Stimulated activated CD4-positive, alpha-beta T cell treated with anti-CD3 and anti-CD28 coated beads, Interleukin-1b, Interleukin-23, amount 100 ng/mL, for 4 hours (primary cell): ENCODE measurements at places on chromosomes 12 and 14.

DNA sequence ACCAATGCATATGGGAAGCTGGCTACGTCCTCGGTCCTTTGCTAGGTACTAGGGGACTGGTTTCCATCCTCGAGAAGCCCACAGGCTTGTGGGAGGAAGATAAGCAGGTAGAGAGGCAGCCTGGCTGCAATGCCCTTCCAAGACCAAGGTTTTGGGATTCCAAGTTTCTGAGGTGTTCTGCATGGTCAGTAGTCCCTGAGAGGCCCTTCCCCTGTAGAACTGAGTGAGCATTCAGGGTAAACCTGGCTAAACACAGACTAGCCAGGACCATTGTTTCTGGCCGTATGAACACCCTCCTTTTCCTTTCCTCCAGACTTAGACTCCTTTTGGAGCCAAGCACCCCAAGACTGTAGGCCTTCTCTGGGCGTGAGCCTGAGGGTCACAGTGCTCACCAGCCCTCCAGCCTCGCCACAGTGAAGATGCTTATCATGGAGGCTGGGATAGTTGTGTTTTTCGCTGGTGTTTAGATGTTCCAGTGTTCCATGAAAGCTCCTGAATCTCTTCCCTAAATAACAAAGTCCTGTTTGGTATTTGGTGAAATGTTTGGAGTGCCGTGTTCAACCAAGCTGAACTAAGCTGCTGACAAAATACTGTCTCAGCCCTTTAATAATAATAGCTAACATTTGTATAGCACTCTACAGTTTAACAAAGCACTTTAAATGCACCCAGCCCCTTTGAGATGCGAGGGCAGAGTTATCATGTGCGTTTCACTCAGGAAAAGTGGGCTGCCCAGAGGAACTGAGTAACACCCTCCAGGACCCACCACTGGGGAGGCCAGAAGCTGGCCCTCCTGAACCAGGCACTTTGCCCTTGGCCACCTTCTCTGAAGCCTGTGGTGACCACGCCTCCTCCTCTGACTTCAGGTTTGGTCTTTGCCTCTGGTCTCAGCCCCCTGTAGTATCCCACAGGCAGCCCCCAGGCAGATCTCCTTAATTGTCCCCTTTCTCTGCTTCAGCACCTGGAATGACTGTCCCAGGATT, 284.5 kb downstream of the CACNA1C start:
- DNase-seq, result no peak

DNA sequence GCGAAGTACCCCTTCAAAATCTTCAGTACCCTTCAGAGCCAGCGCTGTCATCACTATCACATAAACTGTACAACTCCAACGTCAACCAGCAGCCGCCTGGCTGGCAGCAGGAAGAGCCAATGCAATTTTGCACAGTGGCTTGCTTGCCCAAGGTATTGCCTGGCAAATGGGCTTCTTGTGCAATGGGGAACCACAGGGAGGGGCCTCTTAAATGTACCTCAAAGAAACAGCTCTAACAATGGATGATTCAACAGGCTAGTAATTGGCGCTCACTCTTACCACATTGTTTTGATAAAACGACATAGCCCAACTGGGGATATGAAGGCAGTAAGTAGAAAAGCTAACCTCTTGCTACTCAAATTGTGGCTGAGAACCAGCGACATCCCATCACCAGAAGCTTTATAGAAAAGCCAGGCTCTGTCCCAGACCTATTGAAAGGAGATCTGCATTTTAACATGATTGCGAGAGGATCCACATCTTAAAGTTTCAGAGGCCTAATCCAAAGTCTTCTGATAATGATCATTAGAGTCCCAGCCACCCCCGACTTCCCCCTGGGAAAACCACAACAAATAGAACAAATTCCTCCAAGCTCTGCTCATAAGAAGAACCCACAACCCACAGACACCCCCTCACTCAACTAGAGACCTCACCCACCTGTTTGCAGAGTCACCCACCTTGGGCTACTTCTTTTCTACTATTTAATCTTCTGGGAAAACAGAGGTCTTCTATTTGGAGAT, 125.3 kb upstream of the HIF1A start:
- no peak for DNase-seq

- no peak for DNase-seq
Observed at GRCh38 chr12:101929365-101930041, 52.1 kb downstream of the DRAM1 start.

DNA sequence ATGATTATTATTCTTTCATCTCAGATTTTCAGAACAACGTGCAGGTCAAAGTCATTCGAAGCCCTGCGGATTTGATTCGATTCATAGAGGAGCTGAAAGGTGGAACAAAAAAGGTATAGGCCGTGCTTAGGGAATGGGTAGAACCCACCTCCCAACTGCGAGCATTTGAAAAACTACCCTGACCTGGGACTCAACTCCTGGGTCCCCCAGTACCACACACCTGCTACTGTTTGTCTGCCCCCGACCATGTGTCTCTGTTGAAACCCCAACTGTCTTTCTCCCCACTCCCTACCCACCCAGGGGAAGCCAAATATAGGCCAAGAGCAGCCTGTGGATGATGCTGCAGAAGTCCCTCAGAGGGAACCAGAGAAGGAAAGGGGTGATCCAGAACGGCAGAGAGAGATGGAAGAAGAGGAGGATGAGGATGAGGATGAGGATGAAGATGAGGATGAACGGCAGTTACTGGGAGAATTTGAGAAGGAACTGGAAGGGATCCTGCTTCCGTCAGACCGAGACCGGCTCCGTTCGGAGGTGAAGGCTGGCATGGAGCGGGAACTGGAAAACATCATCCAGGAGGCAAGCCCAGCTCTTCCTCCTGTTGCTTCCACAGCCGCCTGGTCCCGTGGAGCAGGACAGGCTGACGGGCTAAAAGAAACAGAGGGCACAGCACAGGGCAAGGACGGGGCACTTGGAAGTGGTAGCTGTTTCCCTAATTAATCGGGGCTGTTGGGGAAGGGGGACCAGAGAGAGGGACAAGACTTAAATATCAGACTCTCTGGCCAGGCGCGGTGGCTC, 20.5 kb downstream of the AGAP2 start:
- DNase-seq, result no peak

DNA sequence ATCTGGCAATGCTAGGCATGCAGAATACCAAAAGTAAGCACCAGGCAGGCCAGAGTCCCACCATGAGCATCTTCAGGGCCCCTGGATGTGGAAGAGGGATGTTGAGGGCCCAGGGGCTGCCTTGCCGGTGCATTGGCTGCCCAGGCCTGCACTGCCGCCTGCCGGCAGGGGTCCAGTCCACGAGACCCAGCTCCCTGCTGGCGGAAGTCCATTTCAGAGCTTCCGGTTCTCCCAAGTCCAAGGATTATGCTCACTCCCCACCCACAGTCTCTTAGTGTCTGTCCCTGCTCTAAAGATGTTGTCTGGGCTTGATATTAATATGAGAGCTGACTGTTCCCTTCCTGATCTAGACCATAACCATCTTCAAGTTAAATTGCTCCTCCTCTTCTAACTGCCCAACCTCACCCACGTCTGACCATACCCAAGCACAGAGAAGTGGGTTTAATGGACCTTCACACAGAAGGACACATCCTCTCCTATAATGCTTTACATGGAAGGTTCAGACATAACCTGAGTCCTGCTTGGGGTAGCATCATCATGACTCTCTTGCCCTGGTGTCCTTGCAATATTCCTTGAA, 117.4 kb downstream of the DAD1 start:
- no peak for DNase-seq

GRCh38 chr14:93720076-93720815, 68.0 kb downstream of the PRIMA1 start:
- DNase-seq, result no peak

GRCh38 chr12:6230321-6231110, 30.3 kb downstream of the CD9 start:
- DNase-seq, result peak; percentile 26

DNA sequence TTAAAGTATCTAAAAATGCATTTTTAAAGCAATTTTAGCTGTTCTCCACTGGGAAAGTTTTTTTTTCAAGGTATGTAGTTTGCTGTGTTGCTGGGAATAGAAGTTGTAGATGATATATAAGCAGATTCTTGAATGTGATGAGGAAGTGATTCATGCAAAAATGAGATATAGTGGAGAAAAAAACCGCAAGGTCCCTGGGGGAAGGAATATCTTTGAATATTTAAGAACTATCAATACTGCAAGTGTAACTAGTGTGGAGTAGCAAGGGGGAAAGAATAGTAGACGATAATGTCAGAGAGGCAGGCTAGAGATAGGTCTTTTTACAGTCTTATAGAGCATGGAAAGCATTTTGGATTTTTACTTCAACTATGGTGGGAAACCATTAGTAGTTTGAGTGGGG, 42.5 kb downstream of the PTCSC3 start:
- DNase-seq, result no peak

- no peak for DNase-seq
Observed at GRCh38 chr14:102256716-102257115, 48.2 kb downstream of the MOK start.

GRCh38 chr14:56333359-56334292, 215.4 kb downstream of the PELI2 start:
- no peak for DNase-seq

DNA sequence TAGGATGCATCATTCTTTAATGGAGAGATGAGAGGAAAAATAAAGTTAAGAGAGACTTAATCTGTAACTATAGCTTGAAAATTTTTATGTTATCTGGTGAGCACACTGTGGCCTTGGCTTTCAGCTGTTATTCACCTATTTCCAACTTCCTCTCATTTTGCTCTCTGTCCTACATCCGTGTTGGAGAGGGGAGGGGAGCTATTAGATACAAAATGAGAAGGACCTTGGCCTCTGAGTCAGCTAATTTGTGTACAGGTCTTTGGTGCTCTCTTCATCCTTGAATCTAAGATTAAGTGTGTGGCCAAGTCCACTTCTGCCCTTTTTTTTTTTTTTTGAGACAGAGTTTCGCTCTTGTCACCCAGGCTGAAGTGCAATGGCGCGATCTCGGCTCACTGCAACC, 887 bp upstream of the APOBEC1 start:
- DNase-seq, result no peak

DNA sequence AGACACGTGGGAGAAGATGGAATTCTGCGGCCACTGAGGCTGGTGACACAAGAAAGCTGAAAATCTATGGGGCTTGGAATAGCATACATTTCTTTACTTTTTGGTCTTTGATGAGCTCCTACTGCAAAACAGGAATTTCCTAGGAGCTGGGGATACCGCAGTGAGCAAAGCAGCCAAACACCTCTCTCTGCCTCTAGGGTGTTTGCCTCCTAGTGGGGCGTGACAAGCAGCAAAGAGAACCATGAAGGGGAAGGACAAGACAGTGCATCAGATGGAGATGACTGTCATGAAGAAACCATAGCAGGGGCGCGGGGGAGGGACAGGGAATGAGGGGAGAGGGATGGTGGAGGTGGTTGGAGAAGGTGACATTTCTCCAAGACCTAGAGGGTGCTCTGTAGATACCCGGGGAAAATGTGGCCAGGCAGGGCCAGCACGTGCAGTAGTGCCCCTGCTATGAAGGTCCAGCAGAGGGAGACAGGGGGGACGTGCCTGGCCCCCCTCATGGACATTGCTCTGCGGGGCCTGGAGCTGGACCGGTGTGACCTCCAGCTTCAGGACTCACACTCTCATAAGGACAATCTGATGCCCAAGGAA, 58.6 kb downstream of the SERPINA3 start:
- no peak for DNase-seq

- no peak for DNase-seq
Observed at GRCh38 chr14:81348061-81348460, 52.1 kb downstream of the STON2 start.

DNA sequence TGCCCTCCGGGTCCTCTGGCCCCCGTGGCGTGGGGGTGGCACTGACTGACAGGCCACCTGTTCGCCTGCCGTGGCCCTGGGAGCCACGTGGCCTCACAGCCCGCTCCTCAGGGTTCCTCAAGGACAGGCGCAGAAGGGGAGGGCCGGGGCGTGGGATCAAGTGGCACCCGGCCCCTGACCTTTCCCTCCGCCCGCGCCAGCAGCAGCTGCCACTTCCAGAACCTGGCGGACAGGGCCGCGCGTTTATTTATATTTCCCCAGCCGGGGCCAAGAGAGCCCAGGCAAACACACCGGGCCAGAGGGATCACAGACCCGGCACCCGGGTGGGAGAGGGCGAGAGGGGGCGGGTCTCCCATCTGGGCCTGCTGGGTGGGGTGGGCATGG, 92.6 kb downstream of the RFLNA start:
- no peak for DNase-seq

DNA sequence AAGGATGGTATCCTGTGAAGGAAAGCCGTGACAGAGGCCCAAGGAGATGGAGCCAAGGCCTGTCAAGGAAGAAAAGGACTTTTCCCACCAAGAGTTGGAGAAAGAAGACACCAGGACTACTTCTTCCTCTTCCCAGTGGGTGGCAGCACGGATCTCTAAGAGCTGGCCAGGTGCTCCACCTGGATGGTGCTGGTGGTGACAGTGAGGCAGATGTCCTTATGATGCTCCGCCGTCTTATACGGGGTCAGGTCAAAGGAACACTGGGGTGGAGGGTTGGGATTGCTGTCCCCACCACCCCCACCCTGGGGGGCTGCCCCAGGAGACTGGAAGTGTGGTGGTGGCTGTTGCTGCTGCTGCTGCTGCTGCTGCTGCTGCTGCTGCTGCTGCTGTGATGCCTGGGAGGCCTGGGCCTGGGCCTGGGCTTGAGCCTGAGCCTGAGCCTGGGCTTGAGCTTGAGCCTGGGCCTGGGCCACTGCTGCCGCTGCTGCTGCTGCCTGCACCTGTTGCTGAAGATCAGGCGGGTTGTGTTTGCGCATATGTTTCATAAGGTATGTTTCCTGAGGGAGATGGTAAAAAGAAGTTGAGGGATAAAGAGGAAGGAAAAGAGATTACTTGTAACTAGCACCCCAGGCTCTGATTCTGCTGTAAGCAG, 4.8 kb upstream of the ING4 start:
- DNase-seq, result no peak

DNA sequence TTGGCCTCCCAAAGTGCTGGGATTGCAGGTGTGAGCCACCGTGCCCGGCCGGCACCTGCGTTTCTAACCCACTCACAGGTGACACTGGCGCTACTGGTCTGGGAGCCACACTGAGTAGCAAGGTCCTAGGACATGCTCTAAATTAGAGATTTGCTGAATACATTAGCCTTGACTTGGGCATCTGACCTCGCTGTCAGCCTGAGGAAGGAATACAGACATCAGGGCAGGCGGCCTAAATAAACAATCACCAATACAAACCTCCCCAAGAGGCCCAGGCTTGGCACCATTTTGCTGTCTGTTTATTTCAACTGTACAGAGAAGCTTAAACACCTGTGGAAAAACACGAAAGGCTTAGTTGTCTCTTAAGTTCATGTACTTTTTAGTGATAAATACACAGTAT, 27.5 kb downstream of the P2RX4 start:
- DNase-seq, result no peak

- no peak for DNase-seq
Observed at GRCh38 chr12:50119387-50119786, 7.4 kb downstream of the COX14 start.

- peak; percentile 97 for DNase-seq
Observed at GRCh38 chr14:74860899-74861733, 14.8 kb downstream of the PROX2 start.
